ENCODE measurements at places on chromosomes 5 and 9.

GRCh38 chr5:97980291-97980690, 793.2 kb upstream of the RGMB start:
- DNase-seq = no peak

DNA sequence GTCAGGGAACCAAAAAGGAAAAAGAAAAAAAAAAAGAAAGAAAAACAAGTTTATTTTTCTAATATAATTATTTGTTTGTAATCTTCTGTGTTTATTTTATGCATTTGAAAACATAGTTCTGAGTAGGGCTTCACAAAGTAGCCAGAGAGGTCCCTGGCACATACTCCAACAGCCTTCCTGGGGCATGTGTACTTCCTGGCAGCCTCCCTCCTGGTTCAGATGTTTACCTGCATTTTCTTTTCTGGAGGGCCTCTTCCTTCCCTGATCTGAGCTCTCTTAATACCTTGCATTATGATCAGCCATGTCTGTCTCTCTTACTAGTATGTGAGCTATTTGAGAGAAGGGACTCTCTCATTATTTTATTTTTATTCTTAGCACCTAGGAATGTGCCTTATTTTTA, 361.8 kb downstream of the KDM4C start:
- no peak for DNase-seq

- no peak for DNase-seq
These were observed 58.0 kb downstream of the ANXA2R start for GRCh38 chr5:42982107-42982622.

GRCh38 chr5:142323480-142324135, 1.2 kb downstream of the SPRY4 start:
- no peak for DNase-seq

DNA sequence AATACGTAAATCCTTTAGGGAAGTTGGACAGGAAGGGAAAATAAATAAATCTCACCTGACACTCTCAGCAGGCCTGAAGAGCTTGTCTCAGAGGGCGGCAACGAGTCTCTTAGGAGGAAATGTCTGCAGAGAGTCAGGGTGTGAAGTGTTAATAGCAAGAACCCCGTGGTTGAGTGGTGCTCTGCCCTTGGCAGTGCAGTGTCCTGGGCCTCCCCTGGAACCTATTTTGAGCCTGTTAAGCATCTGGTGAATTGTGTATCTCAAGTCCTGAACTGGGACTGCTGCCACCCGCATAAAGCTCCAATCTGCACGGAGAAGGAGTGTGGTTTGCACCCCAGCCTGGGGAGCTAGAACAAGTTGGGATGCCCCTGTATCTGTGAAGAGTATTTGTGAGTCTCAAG, 211.8 kb downstream of the GOLPH3 start:
- no peak for DNase-seq

DNA sequence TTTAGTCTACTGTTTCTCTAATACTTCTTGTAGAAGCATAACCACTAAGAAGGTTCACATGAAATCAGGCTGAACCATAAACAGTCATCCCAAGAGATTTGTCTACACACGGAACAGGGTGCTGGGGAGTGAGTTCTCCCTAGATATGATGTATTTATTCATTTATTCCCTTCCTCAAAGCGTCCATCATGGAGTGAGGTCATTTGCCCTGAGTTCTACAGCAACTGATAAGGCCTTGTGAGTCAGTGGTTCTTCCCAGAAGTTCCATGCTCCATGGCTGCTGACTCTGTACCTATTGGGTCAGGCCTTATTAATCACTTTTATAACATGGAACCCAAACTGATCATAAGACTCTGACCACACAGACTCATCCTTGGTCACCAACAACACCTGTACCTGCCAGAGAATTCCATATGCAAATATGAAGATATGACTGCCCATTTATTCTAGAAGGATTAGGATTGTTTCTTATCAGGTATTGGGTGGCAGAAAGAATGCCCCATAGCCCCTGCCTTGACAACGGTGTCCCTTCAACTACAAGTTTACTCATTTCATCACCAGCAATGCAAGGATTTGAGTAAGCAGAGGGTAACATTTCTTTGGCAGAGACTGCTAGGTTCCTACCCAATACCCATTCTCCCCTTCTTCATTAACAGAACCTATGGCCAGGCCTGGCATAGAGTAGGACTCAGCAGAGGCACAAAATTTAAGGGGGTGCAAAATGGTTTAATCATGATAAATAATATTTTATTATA, 118.1 kb downstream of the LHFPL2 start:
- DNase-seq = no peak

GRCh38 chr9:137178201-137178938, 6.5 kb upstream of the TMEM210 start:
- no peak for DNase-seq

DNA sequence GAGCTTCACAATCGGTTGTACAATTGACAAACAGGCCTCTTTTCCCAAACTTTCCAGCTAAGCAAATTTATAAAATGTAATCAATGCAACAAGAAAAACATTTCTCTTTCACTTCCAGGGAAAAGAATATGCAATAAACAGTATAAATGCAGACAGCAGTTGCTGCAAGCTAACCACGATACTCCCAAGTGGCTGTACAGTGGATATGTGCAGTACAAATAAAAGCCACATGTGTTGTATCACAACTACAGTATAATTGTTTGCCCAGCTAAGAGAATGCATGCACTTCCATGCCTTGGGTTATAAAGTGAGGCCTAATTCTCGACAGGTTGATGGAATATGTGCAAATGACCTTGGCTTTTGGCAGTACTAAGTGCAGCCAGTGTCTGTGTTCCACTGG, 16.7 kb upstream of the PDCL start:
- no peak for DNase-seq

DNA sequence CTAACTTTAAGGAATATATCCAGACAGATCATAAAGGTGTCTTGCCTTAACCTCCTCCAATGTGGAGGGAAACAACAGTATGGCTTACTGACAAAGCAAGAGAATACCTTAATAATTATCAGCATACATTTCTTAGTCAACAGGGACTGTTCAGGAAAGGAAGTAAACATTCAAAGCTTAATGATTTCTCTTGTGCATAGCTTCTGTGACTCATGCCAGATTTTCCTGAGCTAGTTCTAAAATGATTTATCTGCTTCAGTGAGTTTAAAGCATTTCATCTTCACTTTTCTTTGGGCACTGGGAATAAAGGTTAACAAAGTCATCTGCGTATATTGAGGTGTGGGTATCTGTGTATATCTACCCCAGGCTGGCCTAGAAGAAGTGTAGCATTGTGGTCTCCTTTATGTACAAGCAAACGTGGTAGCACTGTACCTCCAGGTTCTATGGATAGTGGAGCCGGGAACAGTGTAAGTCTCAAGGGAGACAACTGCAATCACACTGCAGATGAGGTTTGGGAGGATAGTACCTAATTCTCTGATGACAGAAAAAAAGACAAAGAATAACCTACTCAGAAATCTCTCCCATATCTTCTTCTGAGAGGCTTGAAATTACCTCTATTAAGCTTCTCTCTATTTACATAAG, 284.1 kb downstream of the HCN1 start:
- no peak for DNase-seq

- no peak for DNase-seq
These were observed 37.9 kb downstream of the ERGIC1 start for GRCh38 chr5:172871982-172872381.

- DNase-seq = no peak
These were observed 30.7 kb downstream of the ACOT12 start for GRCh38 chr5:81363093-81363871.

- no peak for DNase-seq
These were observed 18.5 kb downstream of the OR2V1 start for GRCh38 chr5:181112476-181112875.

DNA sequence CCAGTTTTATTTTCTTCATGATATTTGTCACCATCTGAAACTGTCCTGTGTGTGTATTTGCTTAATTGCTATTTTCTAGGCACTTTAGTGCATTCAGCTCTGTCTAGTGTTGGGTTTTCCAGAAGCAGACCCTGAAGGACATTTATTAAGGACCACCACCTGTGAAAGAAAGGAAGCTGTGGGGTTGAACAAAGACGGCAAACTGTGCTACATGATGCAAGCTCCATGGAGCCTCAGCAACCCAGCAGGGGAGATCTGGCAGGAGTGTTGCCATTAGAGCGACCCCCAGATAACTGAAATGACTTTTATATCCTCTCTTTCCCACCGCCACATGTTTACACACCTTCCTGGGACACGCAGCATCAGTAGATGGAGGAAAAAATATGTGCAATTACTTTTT, 125.5 kb downstream of the GABRB2 start:
- no peak for DNase-seq
